NCI-H1092 treated with DMSO at 0.1 percent for 48 hours (cell line): ENCODE measurements at places on chromosomes 16 and 17.

- peak; percentile 78 for DNase-seq
Measured at GRCh38 chr17:74842599-74843351, 16.9 kb downstream of the GRIN2C start.

- DNase-seq = no peak
Measured at GRCh38 chr17:56317351-56318208, 164.3 kb downstream of the ANKFN1 start.

- no peak for DNase-seq
Measured at GRCh38 chr16:30041841-30042240, 10.8 kb upstream of the TLCD3B start.

DNA sequence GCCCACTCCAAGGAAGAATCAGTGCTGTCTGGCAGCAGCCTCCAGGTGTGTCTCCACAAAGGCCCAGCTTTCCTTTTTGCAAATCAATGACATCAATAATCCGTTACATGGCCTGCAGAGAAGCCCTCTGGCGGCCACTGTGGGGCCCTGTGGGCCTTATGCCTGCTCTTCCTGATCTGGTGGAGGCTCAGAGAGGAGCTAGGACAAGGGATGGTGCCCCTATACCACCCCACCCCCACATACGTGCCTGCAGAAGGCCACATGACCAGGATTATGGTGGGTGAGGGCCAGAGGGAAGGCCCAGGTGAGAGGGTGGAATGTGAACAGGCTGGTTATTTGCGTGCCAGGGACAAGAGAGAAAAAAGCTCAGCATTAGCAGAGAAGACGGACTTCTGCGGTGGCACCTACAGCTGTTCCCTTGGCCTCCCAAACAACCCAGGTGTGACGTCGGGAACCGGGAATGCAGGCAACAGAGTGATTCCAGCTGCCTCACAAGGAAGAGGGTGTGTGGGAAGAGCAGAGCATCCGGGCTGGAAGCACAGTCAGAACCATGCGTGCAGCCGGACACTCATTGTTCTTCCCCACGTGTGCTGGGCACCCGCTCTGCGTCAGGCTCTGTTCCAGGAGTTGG lies 22.5 kb downstream of the EIF4A3 start:
- DNase-seq = peak; percentile 18

- peak; percentile 63 for DNase-seq
Measured at GRCh38 chr17:72580321-72581127, 459.7 kb downstream of the SOX9 start.

- no peak for DNase-seq
Measured at GRCh38 chr16:89579351-89579750, 3.8 kb downstream of the CPNE7 start.

DNA sequence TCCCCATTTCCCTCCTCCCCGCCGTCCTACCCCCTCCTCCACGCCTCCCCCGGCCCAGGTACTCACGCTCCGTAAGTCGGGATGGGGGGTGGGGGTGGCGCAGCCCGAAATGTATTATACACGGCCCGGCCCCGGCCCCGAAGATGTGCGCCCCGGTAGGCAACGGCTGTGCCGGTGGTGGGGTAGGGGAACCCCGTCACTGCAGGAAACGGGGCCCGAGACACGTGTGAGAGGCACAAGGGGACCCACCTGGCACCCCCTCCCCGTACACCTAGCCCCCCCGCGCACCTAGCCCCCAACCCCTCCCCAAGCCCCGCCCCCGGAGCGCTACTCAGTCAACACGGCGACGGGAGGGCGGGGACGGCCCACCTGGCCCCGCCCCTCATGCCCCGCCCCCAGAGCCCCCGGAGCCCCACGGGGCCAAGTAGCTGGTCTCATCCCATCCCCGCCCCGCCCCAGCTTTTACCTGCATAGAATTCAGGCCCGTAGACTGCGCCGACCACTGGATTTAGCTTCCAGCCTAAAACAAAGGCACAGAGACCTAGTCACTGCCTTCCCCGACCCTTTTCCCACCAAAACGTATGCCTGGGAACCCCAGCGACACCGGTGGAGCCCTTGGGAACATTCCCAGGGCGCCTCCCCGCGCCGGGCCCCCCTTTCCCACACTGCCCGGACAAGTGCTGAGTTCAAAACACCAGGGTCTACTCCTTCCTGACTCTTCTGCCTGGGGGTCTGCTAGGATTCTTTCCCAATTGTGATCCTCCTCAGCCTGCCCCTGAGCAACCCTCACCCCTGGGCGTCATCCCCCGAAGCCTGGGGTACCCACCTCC lies 22.8 kb downstream of the ENGASE start:
- DNase-seq = no peak

DNA sequence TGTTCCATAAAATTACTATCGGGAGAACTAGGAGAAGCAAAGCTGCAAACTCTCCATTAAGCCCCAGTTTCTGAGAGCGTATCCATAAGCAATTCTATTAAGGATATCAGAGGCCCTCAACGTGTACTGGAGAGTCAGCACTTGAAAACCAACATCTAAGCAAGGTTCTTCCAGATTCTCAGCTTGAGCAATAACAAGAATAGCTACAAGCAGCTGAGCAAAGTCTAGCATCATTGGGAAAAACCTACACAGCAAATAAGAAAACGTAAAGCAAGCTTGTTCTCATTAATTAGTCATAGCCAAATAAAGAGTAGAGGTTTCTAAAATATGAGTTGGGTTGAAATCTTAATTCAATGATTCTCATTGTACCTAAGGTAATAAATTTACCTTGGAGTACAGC lies 26.9 kb upstream of the COX10 start:
- no peak for DNase-seq

GRCh38 chr16:81624760-81625543 lies 154.1 kb upstream of the PLCG2 start:
- peak; percentile 36 for DNase-seq

- no peak for DNase-seq
Measured at GRCh38 chr16:15966420-15966819, 17.0 kb downstream of the ABCC1 start.

DNA sequence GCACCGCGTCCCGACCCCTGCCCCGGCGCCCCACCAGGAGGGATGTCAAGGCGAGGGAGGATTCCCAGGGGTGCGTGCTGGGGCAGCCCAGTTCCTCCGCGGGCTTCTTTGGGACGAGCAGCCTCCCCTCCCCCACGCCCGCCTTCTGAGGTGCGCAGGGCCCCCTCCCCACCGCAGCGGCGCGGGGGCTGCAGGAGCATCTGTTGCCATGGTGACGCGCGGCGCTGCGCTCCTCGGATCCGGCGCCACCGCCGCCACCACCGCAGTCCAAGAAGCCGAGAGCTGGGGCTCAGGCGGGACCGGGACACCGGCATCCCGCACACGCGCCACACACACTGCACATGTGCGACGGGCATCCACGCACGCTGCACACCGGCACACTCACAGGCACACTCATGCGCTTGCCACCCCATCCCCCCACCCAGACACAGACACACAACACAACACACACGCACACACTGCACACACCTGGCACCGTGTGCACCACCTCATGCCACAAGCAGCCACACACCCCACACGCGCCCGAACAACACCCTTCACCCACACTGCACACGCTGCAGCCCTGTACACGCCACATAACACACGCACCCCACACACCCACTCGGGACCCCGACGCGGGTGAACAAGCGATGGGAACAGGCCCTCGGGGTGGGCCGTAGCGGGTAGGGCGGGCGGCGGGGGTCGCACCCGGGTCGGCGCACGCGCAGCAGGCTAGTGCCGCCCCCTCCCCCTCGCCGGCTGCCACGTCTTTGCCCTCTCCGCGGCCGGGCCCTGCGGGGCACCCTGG lies 17.0 kb downstream of the ENPP7 start:
- peak; percentile 32 for DNase-seq

DNA sequence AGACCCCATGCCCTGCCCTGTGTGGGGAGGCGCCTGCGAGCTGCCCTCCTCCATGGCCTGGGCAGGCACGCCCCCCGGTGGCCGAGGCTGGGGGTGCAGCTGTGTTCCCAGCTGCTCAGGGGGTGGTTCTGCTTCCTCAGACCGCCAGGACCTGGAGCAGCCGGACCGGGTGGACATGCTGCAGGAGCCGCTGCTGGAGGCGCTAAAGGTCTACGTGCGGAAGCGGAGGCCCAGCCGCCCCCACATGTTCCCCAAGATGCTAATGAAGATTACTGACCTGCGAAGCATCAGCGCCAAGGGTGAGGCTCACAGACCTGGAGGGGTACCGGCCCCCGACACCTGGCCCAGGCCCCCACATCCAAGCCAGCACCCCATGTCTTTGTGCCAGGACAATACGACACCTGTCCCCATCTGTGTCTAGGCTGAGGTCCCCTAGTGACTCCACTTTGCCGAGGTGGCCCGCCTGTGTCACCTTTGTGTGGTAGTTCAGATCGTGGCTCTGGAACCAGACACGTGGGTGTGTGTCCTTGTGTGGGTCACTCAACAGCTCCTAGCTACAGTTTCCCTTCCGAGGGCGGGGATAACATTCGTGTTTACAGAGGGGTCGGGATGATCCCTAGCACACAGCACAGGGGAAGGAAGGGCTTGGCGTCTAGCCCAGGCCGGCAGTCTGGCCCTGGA lies 9.3 kb downstream of the GJD3 start:
- peak; percentile 34 for DNase-seq

DNA sequence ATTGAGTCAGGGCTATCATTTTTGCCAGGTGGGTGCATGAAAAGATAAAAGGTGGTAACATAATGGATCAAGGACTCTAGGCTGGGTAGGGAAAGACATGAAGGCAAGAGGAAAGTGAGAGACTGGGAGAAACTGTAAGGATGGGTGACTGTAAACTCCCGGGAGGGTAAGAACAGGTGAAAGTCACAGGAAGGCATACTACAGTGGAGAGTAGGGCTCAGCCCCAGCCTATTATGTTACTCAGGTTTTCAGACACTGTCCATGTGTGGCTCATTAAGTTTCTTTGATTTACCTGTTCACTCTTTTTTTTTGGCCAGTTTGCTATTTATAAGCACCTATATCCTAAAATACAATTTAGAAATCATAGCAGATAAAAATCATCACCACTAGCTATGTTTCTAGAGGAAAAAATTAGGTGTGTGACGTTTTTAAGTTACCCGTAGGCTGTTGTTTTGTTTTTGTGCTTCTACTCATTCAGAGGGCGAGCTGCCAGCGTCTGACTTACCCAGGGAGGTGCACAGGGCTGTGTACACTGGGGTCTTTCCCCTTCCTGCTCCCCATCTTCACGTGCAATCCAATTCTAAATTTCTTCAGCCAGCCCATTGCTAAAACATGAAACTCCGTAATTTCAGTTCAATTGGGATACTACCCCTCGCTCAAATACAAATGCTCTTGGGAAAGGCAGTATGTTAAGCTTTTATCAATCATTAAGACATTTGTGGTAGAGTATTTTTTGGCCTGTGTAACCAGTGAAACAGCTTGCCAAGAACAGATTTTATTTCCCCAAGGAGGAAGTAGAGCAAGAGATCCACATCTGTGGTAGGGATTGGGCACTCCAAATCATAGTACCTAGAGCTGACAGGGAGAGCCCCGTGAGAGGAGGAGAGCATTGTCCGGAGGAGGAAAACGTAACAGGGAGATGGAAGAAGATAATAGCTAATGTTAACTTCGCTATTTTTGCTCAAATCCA lies 21.7 kb upstream of the VWA3A start:
- no peak for DNase-seq

DNA sequence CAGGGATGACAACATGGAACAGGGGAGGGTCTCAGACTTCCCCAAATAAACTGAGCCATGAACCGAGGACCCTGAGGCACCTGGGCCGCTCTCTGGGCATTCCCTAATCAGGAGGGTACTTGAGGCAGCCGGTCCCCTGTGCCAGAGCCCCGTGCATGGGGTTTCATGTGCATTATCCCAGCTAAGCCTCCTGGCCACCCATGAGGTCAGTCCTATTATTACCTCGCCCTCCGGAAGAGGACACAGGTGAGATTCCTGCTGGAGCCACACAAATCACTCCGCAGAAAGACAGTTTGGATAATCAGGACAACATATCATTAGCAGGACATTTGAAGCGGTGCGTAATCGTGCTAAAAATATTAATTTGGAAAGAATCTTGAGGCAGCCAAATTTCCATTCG lies 274.0 kb downstream of the PARN start:
- no peak for DNase-seq

DNA sequence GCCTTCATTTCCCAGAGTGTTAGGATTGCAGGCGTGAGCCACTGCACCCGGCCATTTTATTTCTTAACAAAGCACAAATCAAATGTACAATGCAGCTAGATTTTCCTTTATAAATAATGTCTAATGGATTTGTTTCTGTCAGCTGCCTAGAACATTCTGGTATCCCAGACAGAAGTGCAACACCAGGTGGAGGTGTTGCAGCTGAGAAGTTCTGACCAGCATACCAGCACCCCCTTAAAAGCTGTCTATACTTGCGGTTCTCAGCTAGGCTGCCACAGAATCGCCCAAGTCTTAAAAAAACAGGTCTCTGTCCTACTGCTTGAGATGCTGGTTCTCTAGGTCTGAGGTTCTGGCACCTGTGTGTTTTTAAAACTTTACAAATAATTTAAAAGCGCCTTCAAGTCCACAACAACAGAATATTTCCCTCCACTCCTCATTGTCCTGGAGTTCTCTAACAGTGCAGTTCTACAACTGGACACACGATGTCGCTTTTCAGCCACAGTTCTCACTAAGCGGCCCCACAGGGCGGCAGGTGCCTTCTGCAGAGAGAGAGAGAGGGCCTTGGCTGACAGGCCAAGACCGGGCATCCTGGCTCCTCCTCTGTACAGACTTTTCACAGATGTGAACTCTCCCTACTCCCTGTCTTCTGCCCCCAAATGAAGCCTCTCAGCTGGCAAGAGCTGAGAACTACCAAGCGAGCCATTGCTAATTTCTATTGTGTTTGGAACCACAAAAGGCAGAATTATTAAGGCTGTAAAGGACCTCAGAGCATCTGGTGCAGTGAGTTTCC lies 32.6 kb upstream of the MEOX1 start:
- DNase-seq = peak; percentile 70

GRCh38 chr17:17403899-17404576 lies 72.8 kb upstream of the MED9 start:
- peak; percentile 89 for DNase-seq

- no peak for DNase-seq
Measured at GRCh38 chr17:11485336-11486100, 112.8 kb upstream of the DNAH9 start.

DNA sequence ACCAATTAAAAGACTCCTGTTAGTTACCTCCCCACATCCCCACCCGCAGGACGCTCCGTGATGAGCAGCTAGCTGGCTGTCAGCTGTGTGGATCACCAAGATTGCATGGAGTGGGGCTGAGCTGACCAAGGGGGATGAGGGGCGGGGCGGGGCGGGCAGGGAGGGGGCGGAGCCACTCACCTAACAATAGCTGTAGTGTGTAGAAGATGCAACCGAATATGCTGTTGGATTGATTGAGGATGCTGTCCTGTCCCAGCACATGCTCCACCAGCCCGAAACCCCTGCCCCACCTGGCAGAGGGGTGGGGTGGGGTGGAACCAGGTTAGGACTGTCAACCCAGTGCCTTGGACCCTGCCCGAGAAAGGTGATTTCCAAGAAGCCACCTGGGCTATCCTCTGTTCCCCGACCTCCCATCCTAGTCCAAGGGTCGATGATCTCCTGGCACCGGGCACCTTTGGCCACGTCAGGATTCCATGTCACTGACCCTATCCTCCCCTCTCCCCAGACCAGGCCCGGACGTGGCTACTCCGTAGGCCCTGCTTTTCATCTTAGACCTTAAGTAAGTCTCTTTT lies 1.4 kb downstream of the VKORC1 start:
- DNase-seq = no peak

- DNase-seq = peak; percentile 32
Measured at GRCh38 chr17:45749831-45750335, 34.2 kb upstream of the CRHR1 start.
